ENCODE measurements at places on chromosomes 11 and 22.

GRCh38 chr11:67079065-67079705 is 22.5 kb downstream of the RHOD start:
- no peak for DNase-seq

DNA sequence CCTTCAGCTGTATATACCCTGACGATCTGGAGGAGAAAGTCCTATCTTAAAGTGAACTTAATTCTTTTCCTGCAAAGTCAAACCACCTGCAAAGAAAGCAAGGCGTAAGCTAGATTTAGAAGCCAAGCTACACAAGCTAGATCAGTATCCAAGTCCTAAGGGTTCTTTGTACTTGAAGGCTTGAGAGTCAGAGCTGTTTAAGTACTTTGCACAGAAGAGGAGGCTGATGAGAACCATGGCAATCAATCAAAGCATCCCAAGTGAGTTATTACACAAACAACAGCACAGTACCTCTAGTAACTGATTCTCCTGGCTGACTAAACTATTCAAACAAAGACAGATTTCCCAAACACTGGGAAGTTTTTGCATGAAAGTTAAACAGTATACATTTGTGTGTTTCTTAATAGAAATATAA is 1.9 kb downstream of the CDON start:
- no peak for DNase-seq

- no peak for DNase-seq
These were observed 37.8 kb downstream of the PPFIBP2 start for GRCh38 chr11:7551571-7551970.

GRCh38 chr22:44702479-44703198 is 635 bp downstream of the PRR5 start:
- no peak for DNase-seq

DNA sequence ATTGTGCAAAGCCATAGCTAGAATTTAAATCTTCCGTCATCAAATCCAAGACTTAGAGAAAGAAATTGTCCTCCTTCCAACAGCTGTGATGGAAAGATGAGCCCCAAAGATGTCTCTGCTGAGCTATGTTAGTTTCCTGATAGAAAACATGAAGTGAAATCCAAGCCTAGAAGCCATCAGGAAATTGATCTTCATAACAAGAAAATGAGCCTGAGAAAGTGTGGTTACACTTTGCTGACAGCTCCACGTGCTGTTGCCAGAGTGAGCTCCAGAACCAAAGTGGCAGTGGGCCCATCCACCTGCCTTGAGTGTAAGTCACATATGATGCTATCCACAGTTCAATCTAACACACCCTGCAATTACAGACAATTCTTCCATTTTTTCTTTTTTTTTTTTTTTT is 58.0 kb upstream of the UBASH3B start:
- no peak for DNase-seq

DNA sequence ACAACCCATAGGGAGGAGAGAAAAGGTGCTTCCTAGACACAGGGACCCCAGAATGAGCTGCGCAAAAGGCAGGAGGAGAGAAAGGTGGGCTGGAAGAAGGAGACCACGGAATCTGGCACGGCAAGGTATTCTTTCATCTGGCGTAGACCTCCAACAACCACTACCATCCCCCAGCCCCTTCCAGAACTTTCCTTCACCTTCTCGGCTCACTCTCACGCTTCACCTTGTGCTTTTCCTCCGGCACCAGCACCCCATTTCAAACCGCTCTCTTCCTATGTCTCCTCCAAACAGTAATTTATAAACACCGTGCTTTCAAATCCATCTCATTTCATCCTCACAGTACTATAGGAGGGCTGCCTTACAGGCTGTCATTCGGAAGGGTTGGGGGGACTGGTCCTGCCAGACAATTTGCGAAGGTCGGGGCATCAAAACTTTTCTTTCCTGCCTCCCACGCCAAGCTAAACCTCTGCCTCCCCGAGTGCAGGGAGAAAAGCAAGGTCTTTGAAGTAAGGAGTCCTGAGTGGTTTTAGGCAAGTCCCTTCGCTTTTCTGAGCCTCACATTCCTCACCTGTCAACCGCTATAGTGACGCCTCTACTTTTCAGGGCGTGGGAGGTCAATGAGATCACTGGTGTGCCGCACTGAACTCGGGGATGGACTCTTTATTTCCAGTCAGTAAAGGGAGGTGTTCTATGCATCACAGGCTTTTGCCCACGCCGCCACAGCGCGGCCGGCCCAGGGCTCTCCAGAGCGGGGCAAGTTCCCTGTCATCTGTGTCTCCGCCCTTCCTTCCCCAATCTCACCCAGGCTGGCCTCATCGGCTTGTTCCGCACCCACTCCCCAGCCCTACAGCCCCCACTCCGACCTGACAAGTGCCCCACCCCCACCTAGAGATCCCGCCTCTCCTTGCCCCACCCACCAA is 800 bp downstream of the KCTD21 start:
- DNase-seq, result peak; percentile 79

DNA sequence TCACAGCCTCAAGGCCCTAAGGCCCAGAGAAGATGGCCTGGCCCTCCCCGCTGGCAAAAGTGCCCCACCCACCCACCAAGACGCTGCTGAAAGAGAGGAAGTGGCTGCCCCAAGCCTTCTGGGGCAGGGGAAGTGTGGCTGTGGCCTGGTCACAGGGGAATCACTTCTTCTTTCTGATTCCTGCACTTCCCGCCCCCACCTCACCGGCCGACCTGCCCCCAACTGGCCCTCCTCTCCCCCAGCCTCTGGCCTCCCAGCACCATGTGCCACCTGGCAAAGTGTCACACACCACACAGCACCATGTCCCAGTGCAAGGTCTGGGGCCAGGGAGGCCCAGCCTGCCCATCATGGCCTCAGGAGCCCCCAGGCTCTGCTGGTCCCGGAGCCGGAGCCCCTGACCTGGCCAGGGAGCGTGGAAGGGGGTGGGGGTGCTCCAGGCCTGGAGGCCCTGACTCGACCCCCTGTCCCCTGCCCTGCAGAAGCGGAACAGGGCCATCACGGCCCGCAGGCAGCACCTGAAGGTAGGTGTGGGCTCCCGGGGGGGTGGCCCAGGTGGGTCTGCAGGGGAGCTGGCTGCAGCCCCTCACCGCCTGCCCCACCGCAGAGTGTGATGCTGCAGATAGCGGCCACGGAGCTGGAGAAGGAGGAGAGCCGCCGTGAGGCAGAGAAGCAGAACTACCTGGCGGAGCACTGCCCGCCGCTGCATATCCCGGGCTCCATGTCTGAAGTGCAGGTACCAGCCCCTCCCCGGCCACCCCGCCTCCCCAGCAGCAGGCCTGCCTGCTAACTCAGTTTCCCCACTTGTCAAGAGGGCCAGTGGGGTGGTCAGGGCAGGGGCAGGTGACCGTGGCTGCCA is 1.4 kb downstream of the TNNI2 start:
- DNase-seq, result peak; percentile 77

DNA sequence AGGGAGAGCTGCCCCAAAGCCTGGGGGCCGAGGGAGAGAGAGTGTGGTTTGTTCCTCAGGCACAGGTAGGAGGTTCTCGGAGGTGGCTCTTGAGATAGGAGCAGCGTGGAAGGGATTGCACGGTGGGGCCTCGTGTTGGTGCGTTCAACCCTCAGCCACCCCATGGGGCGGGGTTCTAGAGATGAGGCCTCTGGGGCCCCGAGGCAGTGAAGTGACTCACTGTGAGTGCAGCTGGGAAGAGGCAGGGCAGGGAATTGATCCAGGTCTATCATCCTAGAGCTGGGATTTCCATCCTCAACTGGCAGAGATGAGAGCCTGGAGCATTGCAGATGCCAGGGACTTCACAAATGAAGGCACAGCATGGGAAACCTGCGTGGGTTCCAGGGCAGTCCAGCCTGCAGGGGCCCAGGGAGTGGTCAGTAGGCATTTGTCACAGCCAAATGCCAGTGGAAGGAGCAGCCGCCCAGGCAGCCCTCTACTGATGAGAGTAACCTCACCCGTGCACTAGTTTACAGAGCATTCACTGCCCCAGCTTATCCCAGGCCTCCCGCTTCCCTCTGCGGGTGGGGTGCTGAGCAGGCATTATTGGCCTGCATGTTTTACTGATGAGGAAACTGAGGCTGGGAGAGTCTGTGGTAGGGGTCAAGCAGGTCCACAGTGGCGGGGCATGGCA is 5.1 kb upstream of the SMARCB1 start:
- DNase-seq, result no peak

GRCh38 chr11:130190371-130190881 is 30.8 kb downstream of the ST14 start:
- DNase-seq, result no peak

- DNase-seq, result no peak
These were observed 1.3 kb upstream of the SSH3 start for GRCh38 chr11:67301951-67302516.

Measured in CD4-positive, alpha-beta T cell treated with Interferon gamma for 1 hour (primary cell).